Activated CD4-positive, alpha-beta T cell treated with anti-CD3 and anti-CD28 coated beads, Interleukin-2, amount 10 ng/mL, durations not matched to agents 7 days and 5 days (primary cell): ENCODE measurements at places on chromosomes 4 and X.

GRCh38 chrX:24153178-24153795, 3.8 kb downstream of the ZFX start:
- peak; percentile 13 for DNase-seq

- no peak for DNase-seq
These were observed 12.2 kb downstream of the ANTXR2 start for GRCh38 chr4:80060804-80061203.

GRCh38 chr4:128524311-128524710, 236.7 kb upstream of the PGRMC2 start:
- no peak for DNase-seq

GRCh38 chrX:124378643-124379042, 32.3 kb downstream of the SH2D1A start:
- no peak for DNase-seq

DNA sequence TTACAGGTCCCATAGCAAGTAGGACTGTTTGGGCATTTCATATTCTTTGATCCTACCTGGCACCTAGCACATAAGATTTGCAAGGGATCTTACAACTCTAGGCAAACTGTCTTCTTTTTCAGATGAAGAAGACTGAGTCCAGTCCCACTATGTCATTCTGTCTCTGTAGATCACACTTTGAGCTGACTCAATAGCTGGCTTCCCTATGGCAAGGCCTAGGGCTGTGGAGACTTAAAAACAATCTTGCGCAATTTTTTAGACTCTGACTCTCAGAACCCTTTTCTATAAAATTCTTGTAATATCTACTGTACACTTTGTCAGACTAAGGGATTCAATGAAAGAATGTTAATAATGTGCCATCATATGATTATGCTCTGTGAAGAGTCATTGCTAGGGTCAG, 26.7 kb downstream of the OTC start:
- DNase-seq: no peak

GRCh38 chr4:65482410-65482809, 187.9 kb downstream of the EPHA5 start:
- DNase-seq: no peak

DNA sequence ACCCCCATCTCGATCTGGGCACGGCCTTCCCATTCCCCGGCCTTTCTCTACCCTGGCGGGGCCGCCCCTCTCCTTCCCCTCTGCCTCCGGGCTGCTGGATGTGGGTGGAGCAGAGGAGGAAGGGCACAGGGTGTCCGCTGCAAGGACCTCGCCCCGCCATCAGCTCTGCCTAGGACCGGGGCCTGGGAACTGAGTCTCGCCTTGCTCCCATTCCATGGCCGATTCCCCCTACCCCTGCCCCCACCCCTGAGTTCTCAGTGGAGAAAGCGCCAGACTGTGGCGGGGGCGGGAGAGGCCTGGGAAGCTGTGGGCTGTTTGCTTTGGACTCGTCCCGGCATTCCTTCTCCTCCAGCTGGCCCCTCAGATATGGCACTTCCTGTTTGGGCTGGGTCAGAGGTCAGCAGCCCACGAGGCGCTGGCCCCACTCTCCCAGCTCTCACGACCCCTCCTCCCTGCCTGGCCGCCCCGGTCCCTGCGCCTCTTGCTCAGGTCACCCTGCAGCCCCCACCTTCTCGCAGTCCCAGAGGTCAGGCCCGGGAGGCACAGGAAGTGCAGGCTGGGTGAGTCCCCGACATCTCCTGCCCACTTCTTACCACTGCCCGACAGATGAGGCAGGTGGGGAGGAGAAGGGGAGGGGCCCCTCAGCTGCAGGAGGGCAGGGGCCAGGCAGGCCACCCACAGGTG, 6.4 kb upstream of the BGN start:
- DNase-seq: no peak

DNA sequence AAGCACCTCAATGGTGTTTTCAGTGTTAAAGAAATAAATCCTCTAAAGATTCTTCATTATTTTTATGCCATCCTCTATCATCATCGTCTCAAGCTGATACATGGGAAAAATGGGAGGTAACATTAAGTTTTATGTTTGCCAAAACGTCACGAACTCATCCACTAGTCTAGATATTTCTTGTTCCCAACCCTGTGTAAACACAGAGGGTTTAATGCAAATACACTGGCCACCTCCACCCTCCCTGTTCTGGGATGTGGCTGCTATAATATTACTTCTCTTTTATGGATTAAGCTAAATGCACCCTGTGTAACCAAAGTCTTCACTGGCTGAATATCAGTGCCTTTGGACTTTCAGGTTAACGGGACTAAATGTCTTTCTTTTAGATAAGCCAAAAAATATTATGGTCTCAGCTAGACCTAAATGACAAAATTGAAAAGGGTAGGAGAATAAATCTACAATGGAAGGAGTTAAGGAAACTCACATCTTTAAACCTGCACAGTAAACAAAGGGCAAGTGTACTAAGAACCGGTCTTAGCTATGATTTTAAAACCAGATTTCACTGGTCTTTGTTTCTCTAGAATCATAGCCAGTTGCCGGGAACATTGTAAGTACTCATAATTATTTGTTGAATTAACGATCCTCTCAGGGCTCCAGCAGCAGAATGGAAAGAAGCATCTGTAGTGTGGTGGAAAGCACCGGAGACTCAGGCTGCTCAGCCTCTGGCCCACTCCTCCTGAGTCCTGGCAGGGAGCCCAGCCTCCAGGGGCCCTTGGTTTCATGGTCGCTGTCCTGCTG, 103.5 kb upstream of the NOCT start:
- no peak for DNase-seq

GRCh38 chr4:62550121-62550520, 1350.0 kb downstream of the ADGRL3 start:
- no peak for DNase-seq

GRCh38 chr4:122623637-122624166, 2.8 kb upstream of the IL21 start:
- no peak for DNase-seq

DNA sequence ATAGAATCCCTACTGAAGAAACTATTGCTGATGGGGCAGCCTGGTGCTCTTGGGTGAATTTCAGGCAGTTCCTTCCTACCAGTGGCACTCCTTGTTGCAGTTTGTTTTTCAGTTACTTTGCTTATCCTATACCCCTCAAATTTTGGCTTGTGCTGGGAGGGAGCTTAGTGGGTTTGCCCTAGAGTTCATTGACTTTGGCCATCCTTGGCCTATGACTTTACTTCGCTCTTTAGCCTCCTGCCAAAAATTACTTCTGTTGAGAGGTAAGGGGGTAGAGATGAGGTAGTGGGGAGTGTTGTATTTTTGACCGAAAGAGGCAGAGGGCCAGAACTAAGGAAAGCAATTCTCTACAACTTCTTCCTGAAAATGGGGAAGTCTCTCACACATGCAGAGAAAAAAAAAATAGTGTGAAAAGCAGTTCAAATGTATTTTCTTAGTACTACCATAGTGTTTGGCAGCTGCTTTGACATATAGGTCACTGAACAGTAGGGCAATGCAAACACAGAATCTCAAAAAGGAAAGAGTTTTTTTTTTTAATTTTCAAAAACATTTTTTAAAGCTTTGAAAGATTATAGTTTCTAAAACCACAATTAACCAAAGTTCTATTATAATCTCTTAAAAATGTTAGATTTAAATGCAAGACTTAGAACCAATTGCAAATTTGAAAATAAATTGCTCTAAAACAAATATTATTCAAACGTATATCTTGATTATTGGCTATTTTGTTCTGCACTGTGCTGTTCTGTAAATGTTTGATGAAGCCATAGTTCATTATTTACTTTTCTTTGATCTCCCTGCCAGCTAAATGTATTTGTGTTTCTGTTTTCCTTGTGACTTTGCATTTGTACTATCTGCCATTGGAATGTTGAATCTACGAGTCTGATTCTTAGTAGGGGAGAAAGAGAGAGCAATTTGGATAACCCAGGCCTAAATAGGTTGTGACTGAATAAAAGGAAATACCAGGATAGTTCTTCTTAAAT, 73.6 kb downstream of the DCK start:
- no peak for DNase-seq

GRCh38 chr4:89142691-89143669, 31.6 kb downstream of the TIGD2 start:
- no peak for DNase-seq

DNA sequence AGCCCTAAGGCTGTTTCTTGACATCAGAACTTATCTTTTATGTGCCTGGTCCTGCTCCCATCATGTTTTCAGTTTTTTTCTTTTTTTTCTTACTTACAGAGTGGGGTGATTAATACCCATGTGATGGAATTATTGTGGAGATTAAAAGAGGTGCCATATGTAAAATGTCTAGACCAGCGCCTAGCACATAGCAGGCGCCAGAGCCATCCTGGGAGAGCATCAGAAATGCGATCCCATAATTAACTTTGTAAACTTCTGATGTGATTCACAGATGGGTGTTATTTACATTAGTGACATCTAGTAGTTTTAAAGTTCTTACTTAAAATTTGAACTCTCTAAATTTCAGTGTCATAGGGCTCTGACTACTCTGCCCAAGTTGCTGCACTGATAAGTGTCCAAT, 66.2 kb upstream of the PGRMC2 start:
- DNase-seq: no peak

- no peak for DNase-seq
These were observed 601.4 kb upstream of the ACTRT1 start for GRCh38 chrX:128653524-128654060.

GRCh38 chr4:73862322-73862721, 6.9 kb upstream of the CXCL1 start:
- DNase-seq: no peak

DNA sequence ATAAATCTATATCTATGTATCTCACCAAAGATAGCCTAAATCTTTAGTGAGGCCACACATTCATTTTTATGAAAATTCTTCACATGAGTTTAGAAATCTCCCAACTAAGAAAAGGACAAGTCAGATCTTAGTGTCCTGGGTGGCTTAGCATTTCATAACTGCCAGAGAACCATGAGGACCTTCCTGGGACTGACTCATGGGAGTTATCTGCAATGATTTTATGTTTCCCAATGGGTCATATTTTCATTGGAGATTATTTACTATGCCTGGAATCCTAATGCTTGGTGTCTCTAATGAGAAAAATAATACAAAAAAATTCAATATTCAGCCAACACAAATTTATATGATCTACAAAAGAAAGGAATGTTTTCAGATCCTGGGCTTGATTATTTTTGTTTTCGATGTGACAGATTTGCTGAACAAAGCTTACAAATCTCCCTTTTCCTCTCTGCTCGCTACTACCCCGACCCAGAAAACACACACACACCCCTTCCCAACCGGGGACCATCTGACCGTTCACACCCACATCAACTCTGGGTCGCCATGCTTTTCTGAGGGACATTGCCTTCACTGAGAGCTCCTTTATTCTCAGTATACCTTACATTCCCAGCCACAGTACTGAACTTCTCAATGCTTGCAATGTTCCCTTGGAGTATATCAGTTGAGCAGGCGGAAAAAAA, 40.1 kb downstream of the SORBS2 start:
- no peak for DNase-seq

- no peak for DNase-seq
These were observed 567.4 kb downstream of the IQCM start for GRCh38 chr4:149248191-149248764.
